ENCODE measurements at places on chromosomes 6 and 20. TPM values are rescaled to one million over a fixed set of nuclear protein-coding genes. Genes with fewer than 3 reads are reported as not detected.

Gene ETV7
- total RNA-seq, result 1.7 TPM

DNA sequence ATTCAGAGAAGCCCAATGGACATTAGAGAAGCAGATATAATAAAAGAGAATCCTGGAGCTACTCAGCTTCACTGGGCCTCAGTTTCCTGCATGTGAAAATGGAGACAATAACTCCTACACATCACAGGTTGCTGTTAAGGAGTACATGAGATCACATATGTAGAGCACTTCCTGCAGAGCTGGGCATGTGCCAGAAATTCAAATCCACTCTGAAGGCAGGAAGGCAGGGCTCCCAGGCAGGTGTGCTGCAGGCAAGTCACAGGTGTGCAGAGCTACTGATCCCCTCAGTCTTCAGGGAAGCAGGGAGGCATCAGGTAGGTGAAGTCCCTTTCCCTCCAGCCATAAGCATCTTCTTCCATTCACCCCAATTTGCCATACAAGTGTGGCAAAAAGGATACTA, 48.0 kb downstream of the DST start:
- H3K27me3 ChIP-seq, result no peaks in the 10 kb centered on the region
- no peak overlapping the region for H3K27ac ChIP-seq
- H3K36me3 ChIP-seq, result peaks cover 18% of the 10 kb centered on the region
- H3K4me3 ChIP-seq, result no peak overlapping the region

- no peak overlapping the region for H3K27ac ChIP-seq
- DNase-seq, result peak; percentile 80
- H3K4me3 ChIP-seq, result no peak overlapping the region
- H3K36me3 ChIP-seq, result peaks cover 13% of the 10 kb centered on the region
- H3K27me3 ChIP-seq, result no peaks in the 10 kb centered on the region
Observed at GRCh38 chr6:16332175-16332542, 93.8 kb downstream of the GMPR start.

DNA sequence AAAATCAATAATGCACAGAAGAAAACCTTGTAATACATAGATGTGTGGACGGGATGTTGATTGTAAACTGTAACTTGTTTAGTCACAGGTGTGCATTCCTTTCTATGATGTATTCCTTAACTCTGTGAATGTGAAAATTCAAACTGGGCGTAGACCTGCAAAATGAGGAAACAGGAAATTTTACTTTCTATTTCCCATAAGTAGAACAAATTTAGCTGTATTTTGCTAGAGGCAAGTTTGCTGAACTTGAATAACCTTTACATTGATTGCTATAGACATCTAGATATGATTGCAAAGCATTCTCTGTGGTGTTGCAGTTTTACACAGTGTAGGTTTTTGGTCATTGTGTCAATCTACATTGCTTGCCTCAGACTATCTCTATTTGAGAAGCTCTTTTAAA, 368.4 kb upstream of the MAN1A1 start:
- no peak for DNase-seq
- peak overlapping the region; percentile 53 for H3K27ac ChIP-seq
- H3K4me3 ChIP-seq, result peak overlapping the region; percentile 4
- H3K36me3 ChIP-seq, result no peaks in the 10 kb centered on the region
- H3K27me3 ChIP-seq, result no peaks in the 10 kb centered on the region
- H3K4me1 ChIP-seq, result peaks cover 9% of the 10 kb centered on the region

Gene RAB32
- total RNA-seq, result 19.1 TPM
